ENCODE measurements at places on chromosomes 11 and 22. TPM values are rescaled to one million over a fixed set of nuclear protein-coding genes. Genes with fewer than 3 reads are reported as not detected.

DNA sequence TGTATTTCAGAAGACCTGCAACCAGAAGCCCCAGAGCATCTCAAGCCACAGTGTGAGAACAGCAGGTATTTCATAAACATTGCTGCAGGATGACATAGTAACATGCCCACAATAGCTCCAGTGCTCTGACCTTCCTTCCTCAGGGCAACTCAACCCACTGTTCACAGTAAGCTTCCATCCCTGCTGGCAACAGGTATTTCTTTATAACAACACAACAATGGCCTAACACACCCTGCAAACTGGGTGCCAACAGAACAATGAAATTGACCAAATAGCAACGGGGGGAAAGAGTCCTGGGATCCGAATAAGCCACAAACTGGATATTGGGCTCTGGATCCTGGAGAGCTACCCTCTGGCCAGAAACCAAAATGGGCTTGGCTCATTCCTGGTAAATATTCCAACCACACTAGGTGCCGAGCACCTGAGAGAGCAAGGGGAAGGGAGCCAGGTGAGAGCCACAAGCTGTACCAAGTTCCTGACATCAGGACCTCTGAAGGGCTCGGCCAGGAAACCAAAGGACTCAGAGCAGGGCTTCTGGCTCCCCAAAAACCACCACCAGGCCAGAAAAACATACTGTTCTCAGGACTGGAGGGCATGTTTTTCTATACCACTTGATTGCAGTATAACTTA, 99.5 kb downstream of the MICAL3 start:
- no peak for DNase-seq

- no peak for DNase-seq
Observed at GRCh38 chr11:75625991-75626888, 42.6 kb downstream of the MAP6 start.

MAML2 gene
- 29.6 TPM for polyA plus RNA-seq

GRCh38 chr11:442611-443081, 835 bp upstream of the ANO9 start:
- DNase-seq = no peak

MMP3 gene
- not detected for polyA plus RNA-seq

GRCh38 chr22:49771266-49772065, 56.2 kb downstream of the BRD1 start:
- DNase-seq = no peak

DNA sequence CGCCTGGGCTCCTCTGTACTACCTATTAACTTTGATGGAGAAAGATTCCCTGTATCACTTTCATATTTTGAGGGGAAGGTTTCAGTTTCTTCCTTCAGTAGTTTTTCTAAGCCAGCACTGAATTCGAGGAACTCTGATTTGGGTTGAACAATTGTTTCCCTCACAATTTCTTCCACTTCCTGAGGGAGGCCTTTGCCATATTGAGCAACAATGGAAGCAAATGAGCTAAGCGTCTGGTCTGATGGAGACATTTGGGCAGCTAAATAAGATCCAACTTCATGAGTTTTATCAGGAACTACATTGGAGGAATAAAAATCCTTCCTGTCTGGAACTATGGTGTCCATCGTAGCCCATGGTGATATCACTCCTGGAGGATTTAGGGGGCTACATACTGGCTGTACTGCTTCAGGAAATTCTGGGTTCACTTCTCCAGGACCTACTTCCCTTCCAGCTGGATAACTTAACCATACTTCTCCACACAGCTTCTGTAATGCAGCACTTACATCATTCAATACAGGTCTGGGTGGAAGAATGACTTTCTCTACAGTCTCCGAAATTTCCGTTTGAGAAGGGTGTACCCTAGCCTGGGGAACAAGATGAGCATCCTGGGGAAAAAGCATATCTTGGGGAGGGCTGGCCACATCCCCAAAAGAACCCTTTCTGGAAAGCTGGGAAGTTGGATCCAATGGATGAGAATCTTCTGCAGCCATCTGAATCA, 38.9 kb upstream of the CCDC89 start:
- DNase-seq = no peak

DNA sequence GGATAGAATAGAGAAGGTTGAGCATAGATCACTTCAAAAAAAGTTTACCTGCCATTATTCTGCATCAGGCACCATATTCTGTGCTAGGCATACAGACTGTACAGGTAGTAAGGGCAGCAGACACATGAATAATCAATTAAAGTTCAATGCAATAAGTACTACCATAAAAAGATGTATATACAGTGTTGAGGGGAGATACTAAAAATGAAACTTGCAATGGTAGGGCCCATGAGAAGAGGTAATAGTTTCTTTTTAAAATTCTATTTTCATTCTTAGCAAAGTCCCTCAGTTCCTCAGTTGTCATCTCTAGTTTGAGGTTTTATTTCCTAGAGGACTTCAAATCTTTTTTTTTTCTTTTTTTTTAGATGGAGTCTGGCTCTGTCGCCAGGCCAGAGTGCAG, 819.9 kb downstream of the FAM181B start:
- DNase-seq = no peak

GRCh38 chr11:37115963-37116362, 517.9 kb upstream of the RAG2 start:
- DNase-seq = no peak

GRCh38 chr22:34534101-34534500, 531.9 kb upstream of the ISX start:
- no peak for DNase-seq

GRCh38 chr22:32557444-32557843, 82.8 kb downstream of the FBXO7 start:
- no peak for DNase-seq

DNA sequence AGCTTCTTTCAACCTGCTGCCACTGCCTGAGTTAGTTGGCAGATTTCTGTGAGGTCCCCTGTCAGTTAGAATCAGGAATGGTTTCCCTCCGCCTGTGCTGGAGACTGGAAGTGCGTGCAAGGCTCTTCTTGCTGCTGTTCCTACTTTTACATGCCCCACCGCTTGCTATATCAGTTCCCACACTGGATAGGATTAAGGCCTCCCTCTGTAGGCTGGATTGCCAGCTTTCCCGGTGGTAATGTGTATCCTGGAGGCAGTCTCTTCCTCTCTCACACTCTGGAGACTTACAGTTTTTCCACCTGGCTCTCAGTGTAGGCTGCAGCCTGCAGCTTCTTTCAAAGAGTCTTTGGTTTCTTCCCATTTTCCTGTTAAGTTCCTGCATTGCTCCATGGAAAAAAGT, 66.5 kb downstream of the ARHGAP42 start:
- DNase-seq = no peak

OR5I1 gene
- not detected for polyA plus RNA-seq

DNA sequence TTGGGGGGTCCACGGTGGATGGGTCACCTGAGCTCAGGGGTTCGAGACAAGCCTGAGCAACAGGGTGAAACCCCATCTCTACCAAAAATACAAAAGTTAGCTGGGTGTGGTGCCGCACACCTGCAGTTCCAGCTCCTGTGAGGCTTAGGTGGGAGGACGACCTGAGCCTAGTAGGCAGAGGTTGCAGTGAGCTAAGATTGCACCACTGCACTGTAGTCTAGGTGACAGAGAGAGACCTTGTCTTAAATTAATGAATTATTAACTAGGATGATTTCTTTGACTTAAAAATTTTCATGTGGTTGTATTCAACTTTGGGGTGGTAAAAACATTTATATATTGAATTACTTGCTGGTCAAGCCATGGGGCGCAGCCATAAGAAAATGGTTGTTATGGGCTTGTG, 33.9 kb downstream of the CCDC83 start:
- no peak for DNase-seq

RCOR2 gene
- polyA plus RNA-seq = 11.4 TPM

OR5M3 gene
- polyA plus RNA-seq = not detected

Data from left renal cortex interstitium (tissue), 4 donors.